ENCODE measurements at places on chromosomes 5 and 9.

- H3K4me3 ChIP-seq, result no peak overlapping the region
- H3K36me3 ChIP-seq, result no peaks in the 10 kb centered on the region
- no peak for DNase-seq
- H3K27ac ChIP-seq, result no peak overlapping the region
- H3K27me3 ChIP-seq, result no peaks in the 10 kb centered on the region
These were observed 114.4 kb downstream of the PBX3 start for GRCh38 chr9:125861405-125862058.

GRCh38 chr9:35798658-35799374 is 7.4 kb downstream of the NPR2 start:
- DNase-seq, result no peak
- H3K4me3 ChIP-seq, result no peak overlapping the region
- H3K4me1 ChIP-seq, result peaks cover 30% of the 10 kb centered on the region
- peaks cover 21% of the 10 kb centered on the region for H3K36me3 ChIP-seq

DNA sequence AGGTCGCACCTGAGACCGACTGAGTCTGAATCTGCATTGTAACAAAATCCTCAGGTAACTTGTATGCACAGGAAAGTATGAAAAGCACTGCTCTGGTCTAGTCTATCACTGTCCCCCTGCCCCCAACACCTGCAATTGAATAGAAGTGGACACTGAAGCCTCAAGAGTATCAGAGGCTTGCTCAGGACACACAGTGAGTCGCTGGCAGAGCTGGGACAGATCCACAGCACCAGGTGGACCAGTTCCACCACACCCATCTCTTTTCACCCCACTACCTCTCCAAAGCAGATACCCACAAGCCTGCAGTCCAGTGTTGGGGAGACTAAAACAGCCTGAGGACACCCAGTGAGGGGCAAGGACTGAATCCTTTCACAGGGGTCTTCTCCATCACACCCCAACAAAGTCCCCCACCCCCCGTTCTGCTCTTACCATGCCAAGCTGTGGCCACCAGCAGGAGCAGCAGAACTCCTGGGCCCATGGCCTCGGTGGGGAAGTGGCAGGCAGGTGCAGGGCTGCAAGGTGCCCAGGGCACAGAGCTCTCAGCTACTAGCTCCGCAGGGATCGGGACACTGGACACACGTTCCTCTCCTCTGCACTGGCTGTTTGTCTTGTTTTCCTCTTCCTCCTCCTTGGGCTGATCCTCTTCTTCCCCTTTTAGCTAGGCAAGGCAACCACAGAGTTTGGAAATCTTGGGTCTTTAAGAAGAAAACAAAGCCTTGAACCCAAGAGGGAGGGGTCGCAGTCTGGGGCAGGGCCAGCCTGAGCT is at the start of gene CSF1R:
TSS of gene CSF1R (minus strand) at position 605 of the 766 bp plus-strand sequence. CDS start at position 478, 127 bp downstream.
- no peak within 1 kb of the TSS for H3K27ac ChIP-seq
- DNase-seq, result no peak
- H3K27me3 ChIP-seq, result peaks cover 28% of the 10 kb centered on the region
- H3K4me1 ChIP-seq, result peaks cover 5% of the 10 kb centered on the region

DNA sequence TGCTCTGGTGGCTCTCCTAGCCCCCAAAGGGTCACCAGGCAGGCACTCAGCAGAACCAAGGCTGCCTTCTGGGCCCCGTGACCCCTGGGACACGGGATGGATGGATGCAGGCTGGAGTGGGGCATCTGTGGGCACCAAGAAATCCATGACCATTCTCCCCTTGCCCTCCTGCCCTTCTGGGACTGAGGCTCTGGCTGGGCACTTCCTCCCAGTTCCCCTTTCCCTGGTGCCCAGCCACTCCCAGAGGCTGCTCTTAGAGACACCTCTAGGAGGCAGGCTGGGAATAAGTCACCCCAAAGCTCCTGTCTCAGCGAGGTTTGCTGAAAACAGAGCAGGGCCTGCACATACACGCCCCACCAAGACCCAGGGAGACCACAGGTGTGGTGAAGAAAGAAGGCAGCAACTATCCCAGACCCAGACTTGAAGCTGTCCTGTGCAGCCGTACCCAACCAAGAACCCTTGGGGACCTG is 943 bp downstream of the STING1 start:
- peak overlapping the region; percentile 90 for H3K4me3 ChIP-seq
- peaks cover 51% of the 10 kb centered on the region for H3K4me1 ChIP-seq
- DNase-seq, result no peak

- no peaks in the 10 kb centered on the region for H3K36me3 ChIP-seq
- H3K27me3 ChIP-seq, result no peaks in the 10 kb centered on the region
- no peak for DNase-seq
- H3K4me1 ChIP-seq, result no peaks in the 10 kb centered on the region
- no peak overlapping the region for H3K27ac ChIP-seq
These were observed 125.8 kb upstream of the SLC12A2 start for GRCh38 chr5:127957701-127958239.

GRCh38 chr5:56356121-56356835 is 123.1 kb upstream of the ANKRD55 start:
- no peak overlapping the region for H3K4me3 ChIP-seq
- DNase-seq, result no peak
- H3K27ac ChIP-seq, result no peak overlapping the region
- H3K27me3 ChIP-seq, result peaks cover 6% of the 10 kb centered on the region
- H3K36me3 ChIP-seq, result peaks cover 2% of the 10 kb centered on the region
- peaks cover 16% of the 10 kb centered on the region for H3K4me1 ChIP-seq

GRCh38 chr5:84292000-84292642 is 92.6 kb downstream of the EDIL3 start:
- H3K4me1 ChIP-seq, result peaks cover 5% of the 10 kb centered on the region
- no peak overlapping the region for H3K4me3 ChIP-seq
- no peak overlapping the region for H3K27ac ChIP-seq
- no peaks in the 10 kb centered on the region for H3K27me3 ChIP-seq
- no peaks in the 10 kb centered on the region for H3K36me3 ChIP-seq

- DNase-seq, result no peak
- H3K4me3 ChIP-seq, result no peak overlapping the region
- no peaks in the 10 kb centered on the region for H3K36me3 ChIP-seq
- H3K4me1 ChIP-seq, result no peaks in the 10 kb centered on the region
- H3K27ac ChIP-seq, result no peak overlapping the region
These were observed 135.1 kb downstream of the ADAMTS16 start for GRCh38 chr5:5275211-5275610.

DNA sequence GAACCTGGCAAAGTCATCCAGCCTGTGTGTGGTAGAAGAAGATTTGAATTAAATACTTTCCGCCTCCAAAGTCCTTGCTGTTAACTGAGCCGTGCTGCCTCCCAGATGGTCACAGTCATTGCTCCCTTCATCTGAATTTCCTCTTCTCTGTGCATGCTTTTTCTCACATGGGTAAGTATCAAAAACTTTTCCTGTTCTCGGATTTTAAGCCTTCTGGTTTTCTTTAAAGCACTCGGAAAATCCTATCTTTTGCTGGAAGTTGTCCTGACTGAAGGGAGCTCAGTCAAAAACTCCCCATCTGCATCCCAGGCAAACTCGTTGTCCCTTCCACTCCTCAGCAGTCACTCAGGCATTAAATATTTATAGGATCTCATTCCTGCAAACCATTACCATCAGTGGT is 290.0 kb upstream of the PIK3R1 start:
- H3K4me3 ChIP-seq, result no peak overlapping the region
- no peak overlapping the region for H3K27ac ChIP-seq
- H3K27me3 ChIP-seq, result peaks cover 6% of the 10 kb centered on the region
- DNase-seq, result no peak
- no peaks in the 10 kb centered on the region for H3K4me1 ChIP-seq

DNA sequence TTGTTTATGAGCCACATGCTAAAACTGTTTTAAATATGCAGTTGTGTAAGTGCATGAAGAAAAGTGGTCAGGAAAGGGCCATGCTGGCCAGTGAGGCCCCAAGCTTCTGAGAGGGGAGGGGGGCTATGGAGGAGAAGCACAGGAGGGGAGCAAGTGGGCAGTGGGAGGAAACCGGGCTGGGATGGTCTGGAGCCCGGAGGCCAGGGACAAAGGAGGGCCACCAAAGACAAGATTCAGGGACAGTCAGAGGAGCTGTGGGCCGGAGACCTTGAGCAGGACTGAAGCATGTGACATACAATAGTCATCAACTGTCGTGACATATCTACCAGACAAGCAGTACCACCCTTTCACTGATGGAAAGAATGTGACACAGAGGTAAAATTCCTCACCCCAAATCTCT is 333.2 kb upstream of the IRX1 start:
- H3K36me3 ChIP-seq, result no peaks in the 10 kb centered on the region
- H3K27ac ChIP-seq, result no peak overlapping the region
- H3K4me1 ChIP-seq, result no peaks in the 10 kb centered on the region
- no peak for DNase-seq
- no peak overlapping the region for H3K4me3 ChIP-seq

DNA sequence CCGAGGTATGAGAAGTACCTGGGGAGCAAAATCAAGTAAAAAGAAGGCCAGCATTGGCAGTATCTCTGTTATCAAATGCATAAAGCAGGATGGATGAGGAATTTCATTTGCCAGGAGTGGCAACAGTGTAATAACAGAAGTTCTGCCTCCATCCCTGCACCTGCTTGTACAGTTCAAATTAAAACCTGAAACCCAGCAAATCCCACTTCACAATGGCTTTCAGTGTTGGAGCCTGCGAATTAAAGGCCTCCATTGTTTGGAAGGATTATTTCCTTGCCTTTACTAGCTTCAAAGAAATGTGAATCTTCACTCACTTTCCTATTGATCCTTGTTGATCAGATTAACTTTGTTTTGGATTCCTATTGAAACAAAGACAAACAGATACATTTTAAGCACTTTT is 31.5 kb upstream of the IRX1 start:
- DNase-seq, result no peak
- no peak overlapping the region for H3K27ac ChIP-seq
- no peaks in the 10 kb centered on the region for H3K27me3 ChIP-seq
- no peaks in the 10 kb centered on the region for H3K4me1 ChIP-seq
- no peaks in the 10 kb centered on the region for H3K36me3 ChIP-seq

GRCh38 chr5:60541980-60542379 is 158.0 kb downstream of the DEPDC1B start:
- no peaks in the 10 kb centered on the region for H3K36me3 ChIP-seq
- H3K4me1 ChIP-seq, result no peaks in the 10 kb centered on the region
- no peak overlapping the region for H3K4me3 ChIP-seq
- no peak for DNase-seq
- H3K27me3 ChIP-seq, result peaks cover 2% of the 10 kb centered on the region

Data from activated T-helper 1 cell treated with anti-CD3 and anti-CD28 coated beads, Interleukin-12 subunit alpha, Interleukin-12 subunit beta, Interleukin-2, Interleukin-4 antibody, amounts not matched to agents 30 ng/mL and 10 ng/mL and 1 ng/mL, durations not matched to agents 14 hours and 24 hours and 36 hours (primary cell).